ENCODE measurements at places on chromosomes 7 and 10. TPM values are rescaled to one million over a fixed set of nuclear protein-coding genes. Genes with fewer than 3 reads are reported as not detected.

Gene CYP17A1
- total RNA-seq, result not detected

Gene SPDYE5
- not detected for total RNA-seq

DNA sequence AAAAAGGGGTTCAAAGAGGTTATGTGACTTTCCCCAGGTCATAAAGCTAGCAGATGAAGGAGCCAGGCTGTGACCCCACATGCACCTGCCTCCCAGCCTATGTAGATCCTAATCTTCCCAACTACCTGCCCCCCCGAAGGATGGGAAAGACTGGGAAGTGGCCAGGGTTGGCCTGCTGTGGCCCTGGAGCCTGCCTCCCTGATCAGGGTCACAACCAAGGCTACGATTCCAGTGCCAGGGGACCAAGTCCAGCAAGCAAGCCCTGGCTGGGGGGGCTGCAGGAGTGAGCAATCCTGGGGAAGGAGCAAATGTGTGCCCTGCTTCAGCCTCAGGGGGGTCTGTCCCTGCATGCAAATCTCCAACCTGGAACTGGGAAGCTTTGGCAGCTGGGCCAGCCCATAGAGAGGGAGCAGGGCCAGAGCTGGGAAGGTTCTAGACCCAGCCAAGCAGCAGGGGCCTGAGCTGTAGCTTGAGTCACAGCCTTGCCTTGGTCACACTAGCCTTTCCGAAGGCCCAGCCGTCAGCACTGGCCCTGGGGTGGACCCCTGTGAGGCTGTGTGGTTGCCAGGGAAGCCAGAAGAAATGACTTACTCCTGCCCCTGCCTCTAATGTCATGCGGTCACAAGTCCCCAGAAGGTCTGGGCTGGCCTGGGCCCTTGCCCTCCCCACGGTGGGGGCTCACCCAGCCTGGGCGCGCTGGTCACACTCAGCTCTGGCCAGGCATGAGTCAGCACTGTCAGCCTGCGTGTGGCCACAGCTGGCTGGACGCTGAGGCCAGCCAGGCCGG is 96.4 kb upstream of the ZMIZ1 start:
- no peak for DNase-seq
- no peak overlapping the region for H3K27ac ChIP-seq
- H3K36me3 ChIP-seq, result no peaks in the 10 kb centered on the region

DNA sequence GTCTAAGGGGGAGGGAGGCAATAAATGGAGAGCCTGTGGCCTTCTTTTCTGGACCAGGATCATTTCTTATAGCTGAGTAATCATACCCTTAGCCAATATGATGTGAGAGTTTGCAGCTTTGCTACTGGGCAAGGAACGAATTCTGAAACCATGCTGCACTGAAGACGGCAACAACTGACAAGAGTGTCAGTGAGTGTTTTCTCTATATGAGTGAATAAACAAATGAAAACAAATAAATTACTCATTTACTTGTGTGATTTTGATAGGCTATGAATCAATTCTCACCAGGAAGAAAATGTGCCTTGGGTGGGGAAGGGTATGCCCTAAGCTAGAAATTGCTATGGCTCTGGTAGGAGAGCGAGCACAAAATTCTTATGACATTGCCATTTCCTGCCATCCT is 79.4 kb upstream of the LRRN3 start:
- DNase-seq, result no peak
- peak overlapping the region; percentile 42 for H3K27ac ChIP-seq
- peaks cover 19% of the 10 kb centered on the region for H3K4me1 ChIP-seq
- H3K27me3 ChIP-seq, result no peaks in the 10 kb centered on the region

DNA sequence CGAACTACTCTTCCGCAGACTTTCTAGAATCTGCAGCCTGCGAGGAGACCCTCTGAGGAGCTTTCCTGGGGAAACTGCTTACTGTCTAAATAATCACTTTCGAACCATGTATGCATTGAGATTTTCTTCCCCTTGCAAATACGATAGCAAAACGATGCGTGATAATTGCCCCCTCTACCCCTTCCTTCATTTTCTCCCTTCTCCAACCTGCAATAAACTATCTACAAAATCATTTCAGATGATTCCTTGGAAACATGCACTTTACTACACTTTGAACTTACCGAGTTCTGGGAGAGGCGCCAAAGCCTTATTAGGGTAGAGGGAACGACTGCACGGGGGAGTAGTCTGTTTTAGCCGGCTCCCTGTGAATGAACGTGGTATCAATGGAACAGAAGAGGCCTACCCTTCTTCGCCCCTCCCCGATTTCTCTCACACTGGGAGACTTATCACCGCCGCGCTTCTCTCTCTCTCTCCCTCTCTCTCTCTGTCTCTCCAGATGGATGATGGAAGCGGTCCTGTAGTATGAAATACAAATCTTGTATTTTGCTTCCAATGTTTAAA is at the start of gene FGFBP3:
FGFBP3 (minus strand) TSS at position 370 of the 561 bp plus-strand sequence. CDS start 517 bp downstream, outside the sequence.
- peak within 1 kb of the TSS; percentile 64 for H3K4me3 ChIP-seq
- H3K36me3 ChIP-seq, result no peaks in the 10 kb centered on the region
- H3K4me1 ChIP-seq, result peaks cover 18% of the 10 kb centered on the region
- DNase-seq, result peak; percentile 47
- no peak within 1 kb of the TSS for H3K27ac ChIP-seq

- peaks cover 40% of the 10 kb centered on the region for H3K27me3 ChIP-seq
- no peaks in the 10 kb centered on the region for H3K36me3 ChIP-seq
- no peak overlapping the region for H3K27ac ChIP-seq
- DNase-seq, result peak; percentile 17
- peaks cover 7% of the 10 kb centered on the region for H3K4me1 ChIP-seq
- H3K4me3 ChIP-seq, result peak overlapping the region; percentile 13
These were observed 25.3 kb downstream of the GARIN1A start for GRCh38 chr7:128697302-128697905.

DNA sequence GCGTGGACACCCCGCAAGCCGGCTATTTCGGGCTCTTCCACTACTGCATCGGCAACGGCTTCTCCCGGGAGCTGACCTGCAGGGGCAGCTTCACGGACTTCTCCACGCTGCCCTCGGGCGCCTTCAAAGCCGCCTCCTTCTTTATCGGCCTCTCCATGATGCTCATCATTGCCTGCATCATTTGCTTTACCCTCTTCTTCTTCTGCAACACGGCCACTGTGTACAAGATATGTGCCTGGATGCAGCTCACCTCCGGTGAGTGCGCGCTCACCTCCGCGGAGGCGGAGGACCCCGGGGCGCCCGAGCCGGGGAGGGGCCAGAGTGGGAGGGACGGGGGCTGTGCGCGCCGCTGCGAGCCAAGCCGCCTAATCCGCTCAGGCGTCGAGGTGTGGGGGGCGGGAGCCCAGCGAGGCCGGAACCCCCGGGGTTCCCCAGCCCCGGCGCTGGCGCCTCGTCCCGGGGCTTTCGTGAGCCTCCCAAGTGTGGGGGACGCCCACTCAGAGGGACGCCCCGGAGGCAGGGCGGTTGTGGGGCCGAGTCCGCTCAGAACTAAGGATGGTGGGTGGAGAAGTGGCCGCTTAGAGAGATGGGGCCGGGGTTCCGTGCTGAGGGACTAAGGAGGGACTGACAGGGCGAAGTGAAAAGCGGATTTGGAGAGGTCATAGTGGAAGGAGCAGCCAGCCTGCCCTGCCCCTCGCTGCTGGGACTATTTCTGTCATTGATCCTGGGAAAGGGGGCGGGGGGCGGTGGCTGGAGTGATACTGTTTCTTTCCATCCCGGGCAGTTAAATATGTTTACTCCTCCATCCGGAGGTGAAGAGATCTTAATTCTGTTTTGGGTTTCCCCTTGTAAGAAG is 795 bp downstream of the LHFPL3 start:
- H3K4me3 ChIP-seq, result no peak overlapping the region
- DNase-seq, result no peak
- H3K27ac ChIP-seq, result no peak overlapping the region
- H3K27me3 ChIP-seq, result peaks cover 21% of the 10 kb centered on the region
- H3K4me1 ChIP-seq, result peaks cover 8% of the 10 kb centered on the region
- H3K36me3 ChIP-seq, result no peaks in the 10 kb centered on the region

DNA sequence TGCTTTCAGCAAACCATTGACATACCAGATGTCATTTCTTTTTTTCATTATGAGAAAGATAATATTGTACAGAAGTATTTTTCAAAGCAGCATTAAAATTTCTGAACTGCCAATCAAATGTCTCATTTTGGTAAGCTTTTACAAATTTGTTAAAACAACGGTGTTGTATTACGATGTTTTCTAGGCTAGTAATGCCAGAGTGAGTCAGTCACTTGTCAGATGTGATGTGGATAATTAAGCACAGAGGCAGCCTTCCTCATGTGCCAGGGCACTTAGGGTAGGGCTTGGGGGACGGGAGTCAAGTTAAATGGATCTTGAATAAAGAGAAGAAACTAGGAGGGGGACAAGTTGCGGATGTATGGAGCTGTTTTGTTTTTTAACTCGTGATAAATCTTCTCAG is 10.1 kb downstream of the PSTK start:
- H3K27ac ChIP-seq, result no peak overlapping the region
- DNase-seq, result no peak
- peaks cover 32% of the 10 kb centered on the region for H3K36me3 ChIP-seq
- no peaks in the 10 kb centered on the region for H3K27me3 ChIP-seq
- no peak overlapping the region for H3K4me3 ChIP-seq

GRCh38 chr7:49244543-49244942 is 320.2 kb downstream of the CDC14C start:
- H3K4me3 ChIP-seq, result no peak overlapping the region
- no peak for DNase-seq
- no peak overlapping the region for H3K27ac ChIP-seq
- H3K27me3 ChIP-seq, result no peaks in the 10 kb centered on the region
- no peaks in the 10 kb centered on the region for H3K4me1 ChIP-seq

DNA sequence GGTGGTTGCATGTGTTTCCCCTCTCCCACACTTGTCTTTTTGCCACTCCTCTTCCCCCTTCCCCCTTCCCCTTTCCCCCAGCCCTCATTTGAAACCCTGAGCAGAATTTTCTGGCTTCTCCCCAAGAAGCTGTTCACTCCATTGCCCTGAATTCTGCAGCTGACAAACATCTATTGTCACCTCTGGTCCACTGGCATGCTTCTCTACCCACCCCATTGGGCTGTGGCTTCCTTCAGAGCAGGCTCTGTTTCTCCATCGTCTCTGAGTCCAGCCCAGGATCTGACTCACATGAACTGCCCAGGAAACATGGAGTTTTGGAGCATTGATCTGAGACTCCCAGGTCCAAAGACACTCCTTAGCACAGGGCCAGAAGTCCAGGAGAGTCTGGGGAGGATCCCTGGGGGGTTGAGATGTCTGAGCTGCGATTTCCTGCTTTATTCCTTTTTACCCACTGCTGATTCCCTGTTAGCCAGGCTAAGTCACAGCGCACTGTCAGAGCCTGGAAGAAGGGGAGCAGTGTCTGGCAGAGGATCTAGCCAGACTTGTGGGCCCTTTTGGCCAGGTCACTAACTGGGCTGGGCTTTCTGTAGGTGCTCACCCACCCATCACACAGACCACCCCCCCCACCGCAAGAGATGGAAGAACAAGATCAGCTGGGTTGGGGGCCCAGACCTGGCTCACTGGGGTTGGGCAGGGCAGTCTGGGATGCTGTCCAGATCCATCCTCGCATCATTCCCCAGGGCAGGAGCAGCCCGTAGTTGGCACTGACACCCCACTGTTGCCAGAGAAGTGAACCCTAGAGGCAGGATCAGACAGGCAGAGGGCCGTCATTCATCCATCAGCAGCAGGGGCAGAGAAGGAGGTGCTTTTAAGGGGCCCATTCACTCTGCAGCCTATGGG is 3.5 kb downstream of the CHAT start:
- H3K4me3 ChIP-seq, result no peak overlapping the region
- no peaks in the 10 kb centered on the region for H3K36me3 ChIP-seq
- no peak for DNase-seq

GRCh38 chr10:124629415-124629814 is 114.8 kb downstream of the FAM53B start:
- H3K27ac ChIP-seq, result no peak overlapping the region
- H3K4me3 ChIP-seq, result no peak overlapping the region
- H3K27me3 ChIP-seq, result no peaks in the 10 kb centered on the region
- H3K4me1 ChIP-seq, result peaks cover 85% of the 10 kb centered on the region
- H3K36me3 ChIP-seq, result peaks cover 13% of the 10 kb centered on the region

DNA sequence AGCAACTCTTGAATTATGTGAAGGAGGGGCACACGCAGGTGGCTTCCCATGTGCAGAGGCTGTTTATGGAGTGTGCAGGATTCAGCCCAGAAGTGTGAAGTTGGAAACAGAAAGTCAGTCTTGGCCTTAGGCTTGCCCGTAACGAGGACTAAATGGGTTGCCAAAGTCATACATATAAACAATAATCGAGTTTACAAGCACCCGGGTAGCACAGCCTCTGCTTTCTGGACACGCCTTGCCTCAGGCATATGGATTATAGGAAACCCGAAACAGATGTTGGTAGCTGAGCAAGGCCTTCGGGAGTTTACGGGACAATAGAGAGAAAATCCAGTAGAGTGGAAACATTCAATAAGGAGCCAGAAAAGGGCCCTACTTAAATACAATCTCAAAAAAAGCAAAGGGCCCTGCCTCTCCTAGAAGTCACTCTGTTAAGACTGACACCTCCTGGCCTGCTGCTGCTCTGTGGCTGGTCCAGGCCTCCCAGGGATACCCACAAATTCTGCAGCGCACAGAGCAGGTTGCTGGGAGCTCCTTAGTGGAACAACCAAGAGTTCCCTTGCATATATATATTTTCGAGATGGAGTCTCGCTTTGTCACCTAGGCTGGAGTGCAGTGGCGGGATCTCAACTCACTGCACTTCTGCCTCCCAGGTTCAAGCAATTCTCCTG is 48.5 kb downstream of the SMKR1 start:
- no peak for DNase-seq
- H3K27ac ChIP-seq, result no peak overlapping the region
- no peaks in the 10 kb centered on the region for H3K36me3 ChIP-seq
- H3K4me1 ChIP-seq, result peaks cover 6% of the 10 kb centered on the region
- H3K4me3 ChIP-seq, result no peak overlapping the region
- H3K27me3 ChIP-seq, result no peaks in the 10 kb centered on the region

DNA sequence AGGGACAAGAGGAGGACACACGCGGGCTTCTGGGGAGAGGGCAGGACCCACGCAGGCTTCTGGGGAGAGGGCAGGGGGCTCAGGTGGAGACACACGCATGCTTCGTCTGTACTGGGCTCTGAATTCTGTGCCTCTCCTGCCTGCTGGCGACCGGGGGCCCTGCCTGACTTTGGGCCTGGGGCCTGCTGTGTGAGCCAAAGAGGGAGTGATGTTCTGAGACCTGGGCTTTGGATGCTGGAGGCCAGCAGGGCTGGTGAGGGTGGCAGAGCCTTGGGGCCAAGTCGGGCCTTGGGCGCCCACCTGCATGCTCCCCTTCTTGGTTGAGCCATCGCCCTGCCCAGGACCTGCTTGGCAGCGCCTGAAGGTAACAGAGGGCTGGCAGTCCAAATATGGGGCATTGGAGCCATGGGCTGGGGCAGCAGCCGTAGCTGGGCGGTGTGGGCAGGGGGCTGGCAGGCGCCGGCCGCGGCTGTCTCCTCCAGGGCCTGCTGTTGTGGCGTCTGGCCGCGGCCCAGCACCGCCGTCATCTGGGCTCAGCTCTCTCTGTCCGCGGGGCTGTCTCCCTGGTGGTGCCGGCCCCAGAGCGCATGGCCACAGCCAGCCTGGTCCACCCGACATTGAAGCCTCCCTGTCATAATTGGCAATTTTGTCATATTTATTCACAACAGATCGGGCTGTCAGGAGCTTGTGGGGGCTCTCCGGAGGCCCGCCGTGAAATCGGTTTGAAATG is 78.9 kb downstream of the UNCX start:
- no peak overlapping the region for H3K4me3 ChIP-seq
- H3K27me3 ChIP-seq, result no peaks in the 10 kb centered on the region
- H3K36me3 ChIP-seq, result no peaks in the 10 kb centered on the region
- no peak for DNase-seq
- H3K4me1 ChIP-seq, result no peaks in the 10 kb centered on the region
